ENCODE measurements at places on chromosomes 5 and 9.

GRCh38 chr9:2047916-2048315, 32.8 kb downstream of the SMARCA2 start:
- no peak for DNase-seq

GRCh38 chr5:154860123-154860522, 1.7 kb downstream of the CNOT8 start:
- DNase-seq: no peak

GRCh38 chr5:16467363-16468219, 2.0 kb upstream of the ZNF622 start:
- no peak for DNase-seq

DNA sequence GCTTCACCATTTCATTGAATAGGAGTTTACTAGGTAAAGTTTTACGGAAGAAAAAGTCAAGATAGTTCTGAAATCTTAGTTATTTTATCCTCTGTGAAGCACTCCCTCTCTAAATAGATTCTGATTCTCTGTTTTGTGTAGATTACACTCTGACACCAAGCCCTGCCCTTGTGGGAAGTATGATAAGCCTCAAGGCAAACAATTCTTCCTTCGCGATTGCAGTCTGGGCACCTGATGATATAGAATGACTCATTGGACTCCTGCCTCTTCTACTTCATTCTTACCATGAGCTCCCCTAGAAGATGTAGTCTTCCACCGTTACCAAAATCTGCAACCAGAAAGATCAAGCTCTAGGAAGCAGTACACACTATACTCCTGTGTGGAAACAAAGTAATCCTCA, 626.9 kb upstream of the PTGER4 start:
- DNase-seq: no peak

DNA sequence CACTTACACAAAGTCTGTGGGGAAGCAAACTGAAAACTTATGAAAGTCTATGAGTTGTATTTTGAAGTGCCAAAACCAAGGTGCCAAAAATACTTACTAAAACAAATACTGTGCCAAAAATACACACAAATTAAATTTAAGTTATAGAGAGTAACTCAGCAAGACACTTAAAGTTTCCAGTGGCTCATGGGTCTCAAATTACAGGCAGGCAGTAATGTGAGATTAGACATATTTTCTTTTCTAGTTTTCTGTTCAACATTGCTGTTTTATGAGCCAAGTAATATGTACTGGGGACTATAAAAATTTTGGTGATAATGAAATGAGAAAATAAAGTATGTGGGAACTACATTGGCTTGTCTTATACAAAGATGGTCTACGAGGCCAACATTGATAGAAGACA, 172.2 kb upstream of the SNX2 start:
- no peak for DNase-seq

DNA sequence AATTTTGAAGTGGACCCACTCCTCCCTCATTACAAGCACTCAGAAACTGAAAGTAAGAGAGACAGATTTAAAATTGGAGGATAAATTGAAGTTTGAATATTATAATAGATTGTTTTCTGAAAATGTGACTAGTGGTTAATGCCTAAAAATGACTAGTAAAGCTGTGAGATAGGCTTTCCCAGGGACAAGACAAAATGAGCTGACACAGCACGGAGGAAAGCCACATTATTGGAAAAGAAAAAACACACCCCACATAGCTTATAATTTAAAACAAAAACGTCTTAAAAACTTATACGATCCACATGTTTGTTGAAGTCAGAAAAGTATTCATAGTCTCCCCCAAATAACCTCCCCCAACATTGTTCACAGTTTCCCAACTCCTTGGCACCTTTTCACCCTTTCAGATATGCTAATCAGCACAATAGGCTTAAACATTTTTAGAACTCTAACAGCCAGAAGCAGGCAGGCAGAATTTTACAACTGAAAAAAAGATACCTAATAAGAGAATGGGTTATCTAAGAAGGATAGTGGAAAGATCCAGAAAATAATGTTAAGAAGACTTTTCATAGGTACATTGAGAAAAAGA, 6.1 kb downstream of the C7 start:
- DNase-seq: no peak

GRCh38 chr5:152305525-152305924, 99.6 kb downstream of the NMUR2 start:
- DNase-seq: no peak

GRCh38 chr5:58999804-59000203, 416.9 kb downstream of the RAB3C start:
- DNase-seq: no peak

DNA sequence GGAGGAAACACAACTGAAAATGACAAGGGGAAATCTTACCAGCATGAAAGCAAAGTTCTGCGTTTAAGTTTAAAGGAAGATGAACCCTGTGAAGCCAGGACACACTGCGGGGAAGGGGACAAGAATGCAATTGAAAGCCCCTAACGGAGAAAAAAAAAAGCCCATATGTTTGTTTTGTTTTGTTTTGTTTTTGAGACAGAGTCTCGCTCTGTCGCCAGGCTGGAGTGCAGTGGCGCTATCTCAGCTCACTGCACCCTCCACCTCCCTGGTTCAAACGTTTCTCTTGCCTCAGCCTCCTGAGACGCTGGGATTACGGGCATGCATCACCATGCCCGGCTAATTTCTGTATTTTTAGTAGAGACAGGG, 2.9 kb downstream of the STK10 start:
- no peak for DNase-seq

DNA sequence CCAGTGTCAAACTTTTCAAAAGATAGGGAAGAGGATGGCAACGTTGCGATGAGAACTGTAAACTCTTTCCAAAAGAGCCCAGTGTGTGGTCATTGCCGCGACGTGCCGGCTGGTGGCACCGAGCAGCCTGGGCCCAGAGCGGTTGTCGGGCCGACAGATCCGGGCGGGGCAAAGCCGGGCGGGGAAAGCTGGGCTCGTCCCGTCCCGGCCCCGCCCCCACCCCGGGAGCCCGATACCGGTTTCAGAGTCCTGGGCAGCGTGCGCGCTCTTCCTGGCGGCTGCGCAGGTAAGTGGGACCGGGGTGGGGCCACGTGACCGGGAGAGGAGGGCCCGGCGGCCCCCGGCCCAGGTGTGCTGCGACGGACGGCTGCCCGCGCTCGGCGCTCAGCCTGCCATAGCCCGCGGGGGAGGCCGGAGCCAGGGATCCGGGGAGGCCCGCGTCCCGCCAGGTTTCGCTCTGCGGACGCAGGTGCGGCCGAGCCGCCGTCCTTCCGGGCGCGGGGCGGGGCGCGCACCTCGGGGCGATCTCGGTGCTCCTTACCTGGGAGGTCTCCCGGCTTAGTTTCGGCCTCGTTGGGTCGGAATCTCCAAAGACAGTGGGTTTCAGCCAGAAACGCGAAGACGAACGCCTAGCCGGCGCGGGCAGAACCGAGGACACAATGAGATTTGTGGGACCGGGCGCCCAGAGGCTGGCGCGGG, at the start of gene MARVELD2:
Gene MARVELD2 (plus strand): TSS at position 232 of the 699 bp plus-strand sequence. CDS start 4,270 bp downstream, outside the sequence.
- peak; percentile 84 for DNase-seq

DNA sequence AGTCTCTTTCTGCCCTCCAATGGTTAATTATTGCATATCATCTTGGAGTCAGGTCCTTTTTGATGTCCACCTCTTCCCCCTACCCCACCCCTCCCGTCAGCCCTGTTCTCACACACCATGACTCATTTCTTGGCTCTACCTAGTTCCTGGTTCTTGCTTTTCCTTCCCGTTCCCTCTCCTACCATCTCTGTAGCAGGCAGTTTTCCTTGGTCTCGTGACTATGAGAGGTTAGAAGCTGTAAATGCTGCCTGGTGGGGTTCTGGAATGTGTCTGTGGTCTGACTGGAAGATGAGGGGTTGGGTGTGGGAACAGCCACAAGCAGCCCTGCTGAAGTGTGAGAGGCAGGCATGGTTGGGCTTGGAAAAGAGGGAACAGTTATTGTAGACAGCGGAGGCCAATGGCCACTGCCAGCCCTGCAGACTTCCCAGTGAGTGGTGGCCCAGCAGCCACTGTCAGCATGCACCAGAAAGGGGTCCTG, 18.2 kb downstream of the SLC22A5 start:
- DNase-seq: no peak

GRCh38 chr5:77074745-77075144, 12.3 kb downstream of the ZBED3 start:
- no peak for DNase-seq

- no peak for DNase-seq
These were observed 48.3 kb upstream of the EXOC3 start for GRCh38 chr5:394671-395155.

- DNase-seq: no peak
These were observed 16.4 kb downstream of the MAN2A1 start for GRCh38 chr5:109706095-109706494.

DNA sequence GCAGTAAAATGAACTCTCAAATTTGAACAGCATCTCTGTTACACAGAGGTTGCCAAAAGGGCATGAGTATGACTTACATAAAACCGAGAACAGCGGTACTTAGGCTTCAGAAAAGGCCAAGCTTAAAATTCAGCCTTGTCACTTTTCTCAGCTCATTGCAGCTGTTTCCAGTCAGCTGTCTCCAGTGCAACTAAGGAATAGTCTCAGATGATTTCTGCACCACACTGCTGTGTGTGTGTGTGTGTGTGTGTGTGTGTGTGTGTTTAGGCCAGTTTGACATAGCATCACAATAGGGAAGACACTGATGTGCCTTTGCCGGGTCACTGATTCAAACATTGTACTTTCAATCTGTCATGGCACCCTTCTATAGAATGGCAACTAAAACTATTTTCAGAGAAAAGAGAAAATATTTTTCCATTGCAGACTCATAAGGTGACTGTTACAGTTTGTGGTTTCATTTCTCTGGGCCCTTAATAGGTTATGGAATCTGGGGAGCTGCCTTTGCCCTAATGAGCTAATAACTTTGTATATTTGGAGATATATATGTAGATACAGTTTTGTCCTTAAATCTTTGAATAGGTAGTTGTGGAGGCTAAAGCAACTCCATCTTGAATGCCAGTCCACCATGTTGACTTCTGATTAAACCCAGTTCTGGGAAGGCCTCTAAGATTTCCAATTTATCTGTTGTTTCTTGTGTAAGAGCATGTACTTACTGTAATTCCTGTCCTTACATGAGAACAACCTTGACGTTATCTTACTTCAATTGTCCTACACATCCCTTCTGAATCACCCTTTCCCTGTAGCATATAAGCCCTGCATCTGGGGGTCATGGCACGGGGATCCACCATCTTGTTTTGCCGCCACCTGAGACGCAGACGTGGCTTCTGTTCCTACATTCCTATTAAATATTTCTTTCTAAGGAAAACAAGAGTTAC, 4.5 kb downstream of the LSM11 start:
- DNase-seq: no peak

DNA sequence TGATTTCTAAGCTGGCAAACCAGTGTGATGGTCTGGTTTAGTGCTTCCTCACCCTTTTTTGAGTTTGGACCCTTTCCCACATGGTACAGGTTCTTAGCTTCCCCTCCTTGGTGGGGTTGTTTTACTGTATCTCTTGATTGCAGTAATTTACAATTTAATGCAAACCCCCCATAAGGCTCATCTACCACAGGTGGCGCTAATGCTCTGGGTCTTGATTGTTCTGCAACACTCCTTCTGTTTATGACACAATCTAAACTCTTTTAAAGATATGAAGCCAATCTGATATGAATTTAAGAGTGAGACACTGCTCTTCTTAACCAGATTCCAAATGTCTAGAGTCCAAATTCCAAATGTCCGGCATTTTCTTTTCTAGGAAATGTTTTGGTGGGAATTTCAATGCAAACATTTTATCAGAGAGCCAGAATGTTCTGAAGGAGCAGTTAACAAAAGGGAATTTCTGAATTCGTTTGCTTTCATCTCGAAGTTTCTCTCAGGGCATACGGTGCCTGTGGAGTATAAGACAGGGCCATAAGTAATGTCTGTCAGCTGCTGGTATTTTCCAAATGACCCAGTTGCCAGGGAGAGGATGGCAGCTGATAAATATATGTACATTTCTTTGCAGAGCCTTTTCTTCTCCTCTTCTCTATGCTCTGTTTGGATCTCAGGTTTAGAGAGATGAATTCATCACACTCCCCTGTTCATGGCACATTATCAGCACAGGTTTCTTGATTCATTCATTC, 246.8 kb downstream of the ARHGAP26 start:
- peak; percentile 20 for DNase-seq

DNA sequence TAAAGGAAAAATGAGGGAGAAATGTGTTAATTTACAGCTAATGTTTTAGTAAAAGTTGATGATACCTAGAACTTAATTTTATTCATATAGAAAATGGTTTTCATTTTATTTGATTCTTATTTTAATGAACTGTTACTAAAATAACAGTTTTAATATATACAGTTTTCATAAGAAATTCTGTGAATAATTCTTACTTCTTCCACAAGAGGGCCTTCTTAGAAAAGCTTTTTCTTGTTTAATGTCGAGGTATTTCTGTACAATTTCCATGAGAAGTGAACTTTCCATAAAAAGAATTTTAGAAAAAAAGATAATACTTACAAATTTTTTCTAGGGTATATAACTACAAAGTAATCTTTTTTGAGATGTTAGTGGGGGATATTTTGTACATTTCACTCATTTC, 73.9 kb downstream of the KLF9 start:
- DNase-seq: no peak

GRCh38 chr9:38010918-38011704, 57.9 kb downstream of the SHB start:
- no peak for DNase-seq

- no peak for DNase-seq
These were observed 198.7 kb downstream of the GNA14 start for GRCh38 chr9:77449240-77450084.

DNA sequence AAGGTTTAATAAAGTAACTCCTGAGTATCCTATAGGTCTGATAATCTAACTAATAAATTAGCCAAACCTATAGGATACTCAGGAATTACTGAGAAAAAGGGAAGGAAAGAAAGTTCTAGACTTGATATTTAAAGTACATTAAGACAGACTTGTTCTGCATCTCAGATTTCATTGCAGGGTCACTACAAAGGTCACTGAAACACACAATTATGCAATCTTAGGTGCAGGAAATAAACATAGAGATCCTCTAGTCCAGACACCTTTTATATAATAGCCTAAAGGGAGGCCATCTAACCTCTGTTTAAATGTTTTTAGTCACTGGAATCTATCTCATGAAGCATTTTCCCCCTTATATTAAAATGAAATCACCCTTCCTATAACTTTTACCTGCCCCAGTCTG, 1215.7 kb downstream of the MAT2B start:
- DNase-seq: no peak

- DNase-seq: no peak
These were observed 1070.3 kb upstream of the CDH18 start for GRCh38 chr5:21058289-21058688.

- DNase-seq: no peak
These were observed 239.0 kb downstream of the PJA2 start for GRCh38 chr5:109170629-109171350.

DNA sequence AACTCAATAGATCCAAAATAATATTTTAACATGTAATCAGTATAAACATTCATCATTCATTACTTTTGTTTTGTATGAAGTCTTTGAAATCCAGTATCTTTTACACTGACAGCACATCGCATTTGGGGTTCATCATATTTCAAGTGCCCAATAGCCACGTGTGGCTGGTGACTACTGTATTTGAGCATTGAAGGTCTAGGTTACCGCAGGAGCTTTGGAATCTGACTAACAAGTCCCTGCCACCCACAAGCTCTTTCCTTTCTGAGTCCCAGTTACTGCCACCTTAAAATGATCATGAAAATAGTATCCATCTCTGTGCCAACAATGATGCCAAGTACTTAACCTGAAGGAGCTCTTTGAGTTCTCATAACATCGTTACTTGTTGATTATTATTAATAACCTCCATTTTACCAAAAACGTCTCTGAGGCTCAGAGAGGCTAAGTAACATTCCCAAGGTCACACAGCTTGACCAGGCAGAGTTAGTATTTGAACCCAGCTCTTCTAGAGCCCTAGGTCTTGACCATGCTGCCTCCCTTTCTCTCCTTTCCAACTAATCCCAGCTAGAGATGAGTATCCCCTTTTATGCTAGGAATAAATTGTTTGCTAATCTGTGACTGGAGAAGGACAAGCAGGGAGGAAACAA, 24.2 kb downstream of the ARHGEF37 start:
- DNase-seq: no peak
